Urinary bladder (tissue), 4 donors: ENCODE measurements at places on chromosomes 4 and X. TPM values are rescaled to one million over a fixed set of nuclear protein-coding genes. Genes with fewer than 3 reads are reported as not detected.

The PNCK gene
- 73.7 TPM for polyA plus RNA-seq

The WAS gene
- 6.1 TPM for polyA plus RNA-seq

The BEND2 gene
- not detected for polyA plus RNA-seq

The MGAT4D gene
- not detected for polyA plus RNA-seq

The TGIF2LX gene
- not detected for polyA plus RNA-seq

The NAAA gene
- polyA plus RNA-seq: 26.4 TPM

The MAGEE1 gene
- 4.8 TPM for polyA plus RNA-seq

The GPR50 gene
- not detected for polyA plus RNA-seq

The CWH43 gene
- 1.2 TPM for polyA plus RNA-seq
